ENCODE measurements at places on chromosomes 3 and 15. TPM values are rescaled to one million over a fixed set of nuclear protein-coding genes. Genes with fewer than 3 reads are reported as not detected.

CEP152 gene
- 40.0 TPM for total RNA-seq

KCNH8 gene
- not detected for total RNA-seq

NMNAT3 gene
- 0.55 TPM for total RNA-seq

ALS2CL gene
- total RNA-seq = 1.4 TPM

SENP2 gene
- total RNA-seq = 27.5 TPM

All from activated CD8-positive, alpha-beta T cell treated with anti-CD3 and anti-CD28 coated beads, Interleukin-2, amount 10 ng/mL, durations not matched to agents 7 days and 5 days (primary cell).